Activated CD8-positive, alpha-beta memory T cell treated with anti-CD3 and anti-CD28 coated beads for 48 hours (primary cell): ENCODE measurements at places on chromosomes 2 and 18.

DNA sequence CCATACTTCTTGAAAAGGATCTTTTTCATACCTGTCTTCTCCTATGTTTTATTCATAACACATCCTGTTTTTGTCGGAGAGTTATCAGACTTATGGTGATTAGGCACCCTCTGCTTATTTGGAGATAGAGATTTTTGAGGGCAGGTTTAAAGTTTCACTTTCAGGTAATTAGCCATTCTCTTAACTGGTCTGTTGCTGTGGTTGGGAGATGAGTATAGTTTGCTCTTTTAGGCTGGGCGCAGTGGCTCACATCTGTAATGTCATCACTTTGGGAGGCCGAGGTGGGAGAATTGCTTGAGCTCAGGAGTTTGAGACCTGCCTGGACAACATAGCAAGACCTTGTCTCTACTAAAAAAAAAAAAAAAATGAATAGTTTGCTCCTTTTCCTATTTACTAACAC lies 25.3 kb downstream of the SFTPB start:
- DNase-seq, result no peak

DNA sequence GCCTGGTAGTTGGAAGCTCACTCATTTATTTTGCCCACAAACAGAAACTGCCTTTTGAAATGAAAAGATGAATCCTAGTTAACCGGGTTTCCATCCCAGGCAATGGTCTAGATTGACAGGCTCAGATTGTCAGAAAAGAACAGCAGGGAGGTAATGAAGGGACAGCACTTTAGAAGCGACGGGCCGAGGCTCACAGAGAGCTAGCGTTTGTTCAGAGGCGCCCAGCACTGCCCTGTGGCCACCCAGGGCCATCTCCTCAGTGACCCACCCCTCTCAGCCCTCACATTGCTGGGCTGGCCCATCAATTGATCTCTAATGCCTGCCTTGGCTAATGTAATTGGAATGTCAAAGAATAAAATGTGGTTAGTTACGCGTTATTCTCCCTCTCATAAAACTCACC lies 304.8 kb downstream of the CDCA7 start:
- DNase-seq, result no peak

DNA sequence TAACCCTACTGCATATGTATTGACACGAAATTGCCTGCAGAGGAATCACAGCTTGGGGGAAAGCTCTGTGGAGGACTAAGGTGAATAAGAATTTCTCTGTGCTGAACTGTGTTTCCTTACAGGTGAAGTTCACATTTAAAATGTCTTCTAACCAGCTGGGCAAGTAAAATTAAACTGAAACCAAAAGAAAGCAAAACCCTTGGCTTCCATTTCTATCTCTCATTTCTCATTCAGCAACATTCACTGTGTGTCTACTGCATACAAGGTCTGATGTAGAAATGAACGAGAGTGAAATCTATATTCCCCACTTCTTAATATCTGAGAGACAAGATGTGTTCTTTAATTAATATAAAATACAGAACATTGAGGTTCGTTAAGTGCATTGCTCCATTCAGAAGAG lies 397.3 kb downstream of the SOX11 start:
- no peak for DNase-seq

GRCh38 chr18:35060122-35060815 lies 19.1 kb downstream of the MAPRE2 start:
- DNase-seq, result no peak

- no peak for DNase-seq
Measured at GRCh38 chr2:238966072-238966937, 118.4 kb downstream of the TWIST2 start.

GRCh38 chr2:29567906-29568520 lies 353.4 kb downstream of the ALK start:
- no peak for DNase-seq

DNA sequence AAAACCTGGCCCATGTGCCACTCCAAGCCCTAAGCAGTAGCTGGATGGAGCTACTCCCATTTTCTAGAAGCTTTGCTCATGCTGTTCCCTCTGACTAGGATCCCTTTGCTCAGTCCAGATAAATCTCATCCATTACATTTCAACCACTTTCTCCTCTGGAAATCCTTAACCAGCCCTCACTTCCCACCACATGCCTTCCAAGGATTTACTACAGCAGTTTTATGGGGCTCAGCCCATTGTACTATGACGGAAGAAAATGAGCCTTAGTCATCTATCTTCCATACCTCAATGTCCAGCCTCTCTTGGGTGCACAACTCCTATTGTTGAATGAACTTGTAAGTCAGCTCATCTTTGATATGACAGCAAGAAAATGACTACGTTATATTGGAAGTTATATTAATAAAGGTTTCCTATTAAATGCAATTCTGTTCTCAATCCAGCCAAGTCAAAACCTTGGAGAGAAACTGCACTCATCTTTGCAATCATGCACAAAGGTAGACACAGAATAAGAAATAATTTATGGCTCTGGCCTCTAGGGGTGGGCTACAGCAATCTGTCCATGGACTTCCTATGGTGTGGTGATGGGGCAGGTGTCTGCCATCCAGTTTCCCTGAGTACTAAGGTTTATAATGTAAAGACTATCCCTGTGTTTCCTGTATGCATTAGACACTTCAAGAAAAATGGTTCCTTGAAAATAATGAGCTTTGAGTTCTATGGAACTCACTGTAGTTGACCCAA lies 3.4 kb downstream of the B4GALT6 start:
- no peak for DNase-seq

DNA sequence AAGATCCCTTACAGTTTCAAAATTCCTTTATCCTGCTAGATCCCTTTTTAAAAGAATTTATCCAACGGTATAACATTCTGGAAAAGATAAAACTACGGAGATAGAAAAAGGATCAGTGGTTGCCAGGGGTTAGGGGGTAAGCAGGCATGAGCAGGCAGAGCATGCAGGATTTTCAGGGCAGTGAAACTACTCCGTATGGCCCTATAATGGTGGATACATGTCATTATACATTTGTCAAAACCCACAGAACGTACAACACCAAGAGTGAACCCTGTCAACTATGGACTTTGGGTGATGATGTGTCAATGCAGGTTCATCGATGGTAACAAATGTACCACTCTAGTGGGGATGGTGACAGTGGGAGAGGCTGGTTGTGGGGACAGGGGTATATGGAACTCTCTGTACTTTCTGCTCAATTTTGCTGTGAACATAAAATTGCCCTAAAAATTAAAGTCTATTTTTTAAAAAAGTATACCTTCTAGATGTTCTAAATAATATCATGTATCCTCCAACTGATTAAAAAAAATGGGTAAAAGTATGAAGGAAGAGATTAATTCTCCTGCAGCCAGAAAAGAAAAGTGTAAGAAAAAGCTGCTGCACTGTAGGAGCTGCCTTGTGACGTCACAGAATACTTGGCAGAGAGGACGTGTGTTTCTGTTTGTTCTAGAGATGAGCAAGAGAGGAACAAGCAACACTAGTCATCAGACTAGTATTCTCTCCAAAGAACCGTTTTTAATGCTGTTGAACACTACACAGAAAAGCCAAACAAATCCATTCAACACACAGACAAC lies 23.6 kb downstream of the ANKRD44 start:
- no peak for DNase-seq

DNA sequence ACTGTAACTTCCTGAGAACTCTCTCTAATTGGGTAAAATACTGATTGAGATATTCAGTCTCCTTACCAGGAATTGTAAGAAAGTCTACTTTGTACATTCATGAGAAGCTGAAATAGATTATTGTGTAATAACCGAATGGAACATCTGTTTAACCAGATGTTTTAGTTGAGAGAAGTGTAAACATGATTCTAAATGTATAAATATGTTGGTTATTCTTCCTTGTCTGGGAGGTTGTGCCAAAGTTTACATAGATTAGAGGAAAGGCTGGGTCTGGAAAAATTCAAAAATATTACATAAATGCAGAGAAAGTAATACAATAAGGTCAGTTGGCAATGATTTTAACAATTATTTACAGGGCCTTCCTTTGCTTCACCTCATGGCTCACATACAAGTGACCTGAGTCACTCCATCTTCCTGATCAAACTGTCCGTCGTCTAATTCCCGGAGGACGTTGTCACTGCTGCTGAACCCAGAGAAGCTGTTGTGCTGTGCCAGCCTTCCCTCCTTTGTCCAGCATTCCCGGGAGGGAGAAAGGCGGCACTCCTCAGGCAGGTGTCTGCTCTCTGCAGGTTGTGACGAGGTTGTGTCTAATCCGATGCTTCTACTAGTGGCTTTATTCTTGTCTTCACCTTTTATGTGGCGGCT lies 55.9 kb downstream of the MOB4 start:
- DNase-seq, result no peak

DNA sequence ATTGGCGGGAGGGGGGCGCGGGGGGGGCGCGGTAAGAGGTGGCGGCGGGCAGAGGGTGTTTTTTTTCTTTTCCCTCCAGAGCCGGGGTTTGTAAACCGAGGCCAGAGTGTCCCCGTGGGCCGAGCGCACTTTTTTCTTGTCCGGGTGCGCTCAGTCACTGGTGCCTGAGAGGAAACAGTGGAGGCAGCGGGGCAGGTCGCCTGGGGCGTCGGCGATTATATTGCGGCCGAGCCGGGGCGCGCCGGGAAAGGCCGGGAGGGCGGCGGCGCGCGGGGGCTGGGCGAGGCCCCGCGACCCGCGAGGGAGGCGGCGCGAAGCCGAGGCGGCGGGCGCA lies 275 bp downstream of the HOXD8 start:
- no peak for DNase-seq

- DNase-seq, result no peak
Measured at GRCh38 chr2:175744000-175744399, 258.1 kb downstream of the LNPK start.

DNA sequence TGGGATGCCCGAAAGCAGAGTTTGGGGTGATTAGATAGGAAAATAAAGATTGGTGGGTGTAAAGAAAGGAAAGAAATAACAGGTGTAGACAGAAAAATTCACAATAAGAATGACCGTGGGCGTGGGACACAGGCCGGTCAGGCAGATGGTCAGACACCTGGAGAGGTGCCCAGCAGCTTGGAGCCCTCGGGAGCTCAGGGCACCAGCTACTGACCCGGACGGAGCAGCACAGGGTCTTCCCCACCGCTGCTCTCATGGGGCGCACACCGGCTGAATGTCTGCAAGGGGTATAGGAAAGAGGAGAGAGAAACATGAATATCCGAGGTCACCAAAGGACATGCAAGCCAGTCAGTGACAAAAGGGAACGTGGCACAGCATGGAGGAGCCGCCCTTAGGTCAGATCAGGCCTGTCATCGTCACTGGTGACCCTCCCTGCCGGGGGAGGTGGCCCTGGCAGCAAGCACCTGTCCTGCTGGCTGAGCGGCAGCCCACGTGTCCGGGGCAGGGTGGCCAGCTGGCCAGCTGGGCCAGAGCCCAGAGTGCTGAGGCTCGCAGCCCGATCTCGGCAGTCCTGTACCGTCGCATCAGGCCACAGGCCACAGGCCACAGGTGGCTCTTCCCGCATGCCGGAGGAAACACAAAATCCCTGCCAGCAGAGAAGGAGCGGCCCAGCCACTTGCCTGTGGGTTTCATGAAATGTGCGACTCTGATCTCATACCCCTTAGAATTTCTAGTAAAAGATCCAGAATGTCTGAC lies 112.0 kb upstream of the NDUFV2 start:
- no peak for DNase-seq

GRCh38 chr18:9016633-9017166 lies 85.8 kb upstream of the NDUFV2 start:
- DNase-seq, result no peak

DNA sequence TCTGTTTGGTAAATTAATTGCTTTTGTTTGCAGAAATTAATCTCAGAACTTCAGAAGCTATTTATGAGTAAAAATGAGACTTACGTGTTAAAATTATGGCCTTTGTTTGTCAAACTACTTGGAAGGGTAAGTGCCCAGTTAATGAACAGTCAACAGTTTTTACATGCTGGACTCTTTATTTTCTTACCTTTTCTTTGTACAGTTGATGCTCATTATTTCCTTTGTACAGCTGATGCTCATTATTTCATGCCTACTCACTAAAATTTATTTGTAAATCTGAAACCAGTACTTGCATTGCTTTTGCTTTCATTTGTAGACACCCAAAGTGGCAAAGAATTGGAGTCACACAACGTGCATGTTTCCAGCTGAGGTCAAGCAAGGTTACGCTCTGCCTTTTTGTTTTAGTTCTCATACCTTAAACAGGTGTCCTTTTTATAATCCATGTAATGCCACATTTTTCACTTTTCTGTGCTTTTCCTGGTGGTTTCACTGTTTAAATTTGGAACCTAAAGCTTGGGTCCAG lies 13.3 kb downstream of the RIF1 start:
- DNase-seq, result no peak

GRCh38 chr2:62895632-62896009 lies 155.0 kb upstream of the OTX1 start:
- DNase-seq, result no peak

DNA sequence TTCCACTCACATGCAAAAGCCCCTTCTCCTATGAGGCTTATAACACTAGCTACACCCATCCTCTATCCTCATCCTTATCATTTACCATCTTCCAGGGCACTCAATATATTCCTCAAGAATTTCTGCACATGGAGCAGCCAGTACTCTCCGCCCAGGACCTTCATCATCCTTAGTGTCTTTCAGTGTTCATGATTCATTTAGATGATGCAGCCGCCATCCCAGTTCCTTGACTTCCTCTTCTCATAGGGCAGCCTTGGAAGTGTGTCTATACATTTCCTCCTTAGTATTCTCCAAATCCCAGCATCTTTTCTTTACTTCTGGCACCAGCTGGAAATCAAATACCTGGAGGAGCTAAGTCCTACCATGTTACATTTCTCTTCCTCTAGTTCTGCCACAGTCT lies 3.0 kb upstream of the ITSN2 start:
- no peak for DNase-seq

- no peak for DNase-seq
Measured at GRCh38 chr2:117771969-117772630, 42.4 kb upstream of the DDX18 start.

GRCh38 chr2:136121204-136121910 lies 3.4 kb upstream of the CXCR4 start:
- no peak for DNase-seq

GRCh38 chr2:127056086-127056485 lies 50.9 kb downstream of the BIN1 start:
- no peak for DNase-seq

GRCh38 chr2:109683452-109683851 lies 69.3 kb downstream of the SOWAHC start:
- DNase-seq, result no peak

DNA sequence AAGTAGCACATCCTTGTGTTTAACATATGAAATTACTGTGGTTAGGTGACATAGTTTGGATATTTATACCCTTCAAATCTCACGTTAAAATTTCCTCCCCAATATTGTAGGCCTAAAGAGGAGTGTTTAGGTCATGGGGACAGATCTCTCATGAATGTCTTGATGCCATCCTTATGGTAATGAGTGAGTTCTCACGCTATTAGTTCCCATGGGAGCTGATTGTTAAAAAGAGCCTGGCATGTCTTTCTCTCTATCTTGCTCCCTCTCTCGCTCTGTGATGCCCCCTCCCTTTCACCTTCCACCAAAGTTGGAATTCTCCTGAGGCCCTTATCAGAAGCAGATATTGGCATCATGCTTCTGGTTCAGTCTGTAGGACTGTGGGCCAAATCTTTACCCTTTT lies 660.1 kb downstream of the ADCYAP1 start:
- no peak for DNase-seq

GRCh38 chr18:55365342-55365741 lies 222.7 kb downstream of the TCF4 start:
- DNase-seq, result no peak
